ENCODE measurements at places on chromosomes 12 and 14. TPM values are rescaled to one million over a fixed set of nuclear protein-coding genes. Genes with fewer than 3 reads are reported as not detected.

The CLEC2D gene
- total RNA-seq: 11.1 TPM

The INHBC gene
- not detected for total RNA-seq

The GPX2 gene
- total RNA-seq: 0.30 TPM

The LUM gene
- 141 TPM for total RNA-seq

The PPM1H gene
- 35.8 TPM for total RNA-seq

The CYP27B1 gene
- not detected for total RNA-seq

The CFAP251 gene
- 12.2 TPM for total RNA-seq

The CBLN3 gene
- total RNA-seq: 0.59 TPM

The AACS gene
- total RNA-seq: 22.0 TPM

The TAS2R19 gene
- 15.9 TPM for total RNA-seq

The KRT73 gene
- 0.10 TPM for total RNA-seq

The POLR3B gene
- total RNA-seq: 20.3 TPM

The TOMM20L gene
- total RNA-seq: not detected

The RTL1 gene
- 0.99 TPM for total RNA-seq

The FAM161B gene
- 13.8 TPM for total RNA-seq

The FBXO34 gene
- total RNA-seq: 32.6 TPM

The HCAR3 gene
- 1.3 TPM for total RNA-seq

The CLEC4C gene
- not detected for total RNA-seq

The OTX2 gene
- total RNA-seq: 35.0 TPM

The USP15 gene
- 105 TPM for total RNA-seq

The HIGD1C gene
- not detected for total RNA-seq

The KRT79 gene
- 0.10 TPM for total RNA-seq

The COQ10A gene
- 13.4 TPM for total RNA-seq

The NGB gene
- total RNA-seq: 9.6 TPM

The ALX1 gene
- 1.2 TPM for total RNA-seq

The C12orf54 gene
- 0.40 TPM for total RNA-seq

The SERPINA9 gene
- total RNA-seq: not detected

The POU6F1 gene
- 8.8 TPM for total RNA-seq

The LALBA gene
- not detected for total RNA-seq

The ENDOU gene
- 0.50 TPM for total RNA-seq

The PIWIL1 gene
- total RNA-seq: 0.17 TPM

The SLCO1B1 gene
- total RNA-seq: 0.06 TPM

The CPNE6 gene
- 1.7 TPM for total RNA-seq

The LRRK2 gene
- 43.5 TPM for total RNA-seq

The SSPN gene
- 23.2 TPM for total RNA-seq

The TMEM30B gene
- 7.6 TPM for total RNA-seq

The NYNRIN gene
- total RNA-seq: 37.4 TPM

The CABP1 gene
- total RNA-seq: 3.5 TPM

The LRRIQ1 gene
- 8.8 TPM for total RNA-seq

The KLRC2 gene
- 29.0 TPM for total RNA-seq

The IL31 gene
- total RNA-seq: not detected

The RIMBP2 gene
- total RNA-seq: 18.4 TPM

The ATG14 gene
- 17.4 TPM for total RNA-seq

The YY1 gene
- 55.3 TPM for total RNA-seq

The KCNH3 gene
- total RNA-seq: 2.1 TPM

The NOP9 gene
- total RNA-seq: 18.7 TPM

The ULK1 gene
- 10.0 TPM for total RNA-seq

The INSM2 gene
- 0.17 TPM for total RNA-seq

The PTMS gene
- 191 TPM for total RNA-seq

The HOXC9 gene
- total RNA-seq: 8.5 TPM

The SERPINA10 gene
- 0.06 TPM for total RNA-seq

The TSPAN11 gene
- 9.3 TPM for total RNA-seq

The KRT72 gene
- 0.11 TPM for total RNA-seq

The TAS2R8 gene
- total RNA-seq: 0.11 TPM

The KLRF1 gene
- total RNA-seq: 0.22 TPM

The CLEC2A gene
- 0.17 TPM for total RNA-seq

The GARIN6 gene
- total RNA-seq: not detected

The ADAM20 gene
- 4.0 TPM for total RNA-seq

Measured in spinal cord (tissue), 10 donors.